ENCODE measurements at places on chromosomes 3 and 15.

- DNase-seq, result peak; percentile 82
Measured at GRCh38 chr15:33158366-33158765, 36.1 kb downstream of the FMN1 start.

DNA sequence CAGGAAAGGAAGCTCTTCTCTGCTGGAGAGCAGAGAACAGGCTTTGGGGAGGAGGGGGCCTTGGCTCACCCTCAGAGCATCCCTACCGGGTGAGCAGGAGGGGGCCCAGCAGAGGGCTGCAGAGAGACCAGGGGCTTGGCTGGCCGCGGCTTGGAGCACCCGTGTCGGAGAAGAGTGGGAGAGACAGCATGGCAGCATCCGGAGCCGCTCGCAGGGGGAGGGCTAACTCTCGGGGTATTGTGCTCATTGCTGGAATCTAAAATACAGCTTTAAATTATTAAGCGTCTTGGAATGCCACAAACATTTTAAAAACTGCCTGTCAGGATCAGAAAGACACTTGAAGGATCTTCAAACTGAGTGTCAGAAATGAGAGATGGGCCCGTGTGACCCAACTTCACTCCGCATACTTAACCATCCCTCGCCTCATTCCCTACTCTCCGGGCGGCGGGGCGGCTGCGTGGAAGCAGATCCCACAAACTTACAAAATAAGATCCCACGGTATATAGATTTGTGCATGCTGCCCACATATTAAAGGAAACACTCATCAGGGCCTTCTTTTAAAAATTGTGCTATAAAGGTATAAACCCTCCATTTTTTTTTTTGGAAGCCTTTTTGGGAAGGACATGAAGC is 53.9 kb downstream of the EIF4E3 start:
- no peak for DNase-seq

GRCh38 chr3:54853573-54854404 is 74.1 kb downstream of the LRTM1 start:
- peak; percentile 19 for DNase-seq

GRCh38 chr3:64046592-64046991 is 23.3 kb upstream of the PSMD6 start:
- no peak for DNase-seq

DNA sequence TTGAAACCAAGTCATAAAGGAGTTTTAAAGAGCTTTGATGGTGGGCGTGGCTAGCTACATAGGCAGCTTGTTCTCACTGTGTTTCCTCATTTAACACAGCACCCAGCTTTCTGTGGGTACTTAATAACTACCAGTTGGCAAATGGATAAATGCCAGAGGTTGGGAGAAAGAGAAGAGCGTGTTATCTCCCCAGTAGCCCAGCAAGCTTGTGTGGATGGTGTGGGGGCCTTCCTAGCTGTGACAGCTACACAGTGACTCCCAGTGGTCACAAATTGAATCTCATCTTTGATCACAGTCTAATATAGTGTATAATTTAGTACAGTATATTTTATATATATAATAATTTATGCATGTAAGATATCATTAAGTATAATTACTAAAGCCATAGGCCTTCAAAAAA is 984.1 kb downstream of the EPHA3 start:
- no peak for DNase-seq

DNA sequence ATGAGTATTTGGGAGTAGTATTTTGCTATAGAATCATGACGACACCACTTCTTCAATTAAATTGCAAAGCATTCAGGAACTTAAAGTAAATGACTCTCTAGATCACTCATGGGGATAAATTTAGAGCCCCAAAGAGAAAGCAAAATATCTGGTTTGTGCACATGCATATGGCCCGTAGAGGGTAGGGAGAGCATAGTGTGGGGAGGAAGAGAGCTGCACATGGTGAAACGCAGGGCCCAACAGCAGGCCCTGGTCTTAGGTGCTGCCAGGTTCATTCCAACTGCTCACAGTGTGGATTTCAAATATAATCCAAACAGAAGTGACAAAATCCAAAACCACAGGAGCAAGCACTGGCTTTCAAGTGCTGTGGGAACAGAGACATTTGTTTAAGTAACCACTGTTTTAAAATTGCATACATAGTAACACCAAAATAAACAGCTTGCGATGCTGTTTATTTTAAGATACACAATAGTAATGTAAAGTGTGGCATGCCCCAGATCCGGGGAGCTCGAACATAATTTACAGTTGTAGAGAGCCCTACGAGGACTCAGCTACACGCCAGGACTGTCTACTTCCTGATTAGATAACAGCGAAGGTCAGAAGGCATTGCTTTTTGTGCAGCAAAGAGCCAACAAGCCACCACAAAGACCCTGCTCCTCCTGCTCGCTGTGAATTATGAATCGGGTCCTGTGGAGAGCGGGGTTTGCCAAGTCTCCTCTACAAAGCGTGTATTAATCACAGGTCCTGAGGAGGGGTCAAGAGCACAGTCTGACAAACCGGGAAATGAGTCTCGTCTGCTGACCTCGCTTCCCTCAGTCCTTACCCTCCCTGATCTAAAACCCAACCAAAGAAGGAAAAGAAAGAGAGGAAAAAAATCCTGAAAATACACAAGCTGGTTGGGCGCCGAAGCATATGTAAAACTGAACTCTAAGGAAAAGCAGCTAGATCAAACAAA is 80.6 kb downstream of the MEIS2 start:
- DNase-seq, result no peak

GRCh38 chr15:91924837-91925495 is 71.5 kb downstream of the SLCO3A1 start:
- DNase-seq, result no peak

- no peak for DNase-seq
Measured at GRCh38 chr3:185318141-185318540, 44.8 kb upstream of the MAP3K13 start.

DNA sequence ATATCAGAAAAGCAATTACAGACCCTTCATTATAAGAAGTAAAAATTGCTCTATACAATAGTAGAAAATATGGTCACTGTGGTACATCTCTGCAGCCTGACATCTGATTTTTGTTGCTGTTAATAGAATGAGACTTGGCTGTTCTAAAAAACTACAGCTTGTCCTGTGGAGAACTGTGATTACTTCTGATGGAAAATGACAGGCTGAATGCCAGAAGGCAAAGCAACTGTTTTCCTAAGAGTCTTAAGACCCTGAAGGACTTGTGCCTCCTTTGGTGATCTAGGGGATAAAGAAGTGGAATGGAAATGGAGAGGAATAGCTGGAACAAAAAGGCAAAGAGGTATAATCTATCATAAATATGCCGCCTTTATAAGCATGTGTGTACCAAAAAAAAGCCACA is 314.8 kb downstream of the BCHE start:
- DNase-seq, result no peak

All from CD14-positive monocyte (primary cell).